ENCODE measurements at places on chromosomes 6 and 20.

GRCh38 chr20:39264506-39265172 is 302.5 kb downstream of the DHX35 start:
- peak; percentile 42 for DNase-seq

DNA sequence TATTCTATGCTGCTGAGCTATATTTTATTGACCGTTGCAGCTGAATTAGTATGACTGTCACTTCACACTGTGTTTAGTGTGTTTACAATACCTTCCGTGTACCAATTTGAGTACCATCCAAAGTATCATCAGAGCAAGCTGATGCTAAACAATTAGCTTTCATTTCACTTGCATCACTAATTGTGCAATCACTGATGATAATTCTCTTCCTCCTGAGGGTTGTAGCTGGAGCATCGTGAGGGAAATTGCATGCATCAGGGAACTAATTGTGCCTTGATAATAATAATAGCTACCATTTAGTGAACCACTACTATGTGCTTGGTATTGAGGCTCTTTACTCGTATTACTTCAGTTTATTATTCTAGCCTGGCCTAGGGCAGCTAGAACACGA is 384.8 kb upstream of the SOX4 start:
- DNase-seq = no peak

DNA sequence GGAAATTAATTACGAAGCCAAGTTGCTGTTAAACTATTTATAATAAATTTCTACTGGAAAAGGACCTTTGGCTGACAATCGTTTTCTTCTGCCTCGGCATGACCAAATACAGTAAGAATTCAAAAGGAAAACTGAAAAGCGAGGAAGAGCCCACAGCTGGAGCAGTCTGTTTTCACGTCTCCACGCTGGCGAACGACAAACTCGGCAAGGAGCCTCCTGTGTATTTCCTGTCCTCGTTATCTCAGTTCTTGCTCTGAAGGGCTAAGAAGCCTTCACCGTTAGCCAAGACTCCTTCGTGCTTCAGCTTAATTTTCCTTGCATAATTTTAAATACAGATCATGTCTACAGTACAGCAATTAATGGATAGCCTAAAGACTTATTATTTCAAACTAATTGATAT is 214.3 kb upstream of the PLCB4 start:
- no peak for DNase-seq

DNA sequence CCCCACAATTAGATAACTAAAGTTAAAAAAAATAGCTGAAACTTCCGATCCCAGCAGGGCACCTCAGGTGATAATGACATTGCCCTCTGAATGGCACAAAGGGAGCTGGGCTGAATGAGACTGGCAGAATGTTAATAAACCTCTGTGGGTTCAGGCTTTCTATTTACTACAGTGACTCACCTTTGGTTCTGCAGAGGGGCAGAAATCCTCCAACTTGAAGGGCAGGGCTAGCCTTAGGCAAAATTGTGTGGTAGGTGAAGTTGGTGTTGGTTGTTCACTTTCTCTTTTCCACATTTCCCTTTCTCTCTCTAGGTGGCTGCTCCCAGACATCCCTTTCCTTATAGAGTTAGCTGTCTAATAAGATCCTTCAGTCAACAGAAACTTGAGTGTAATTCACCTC is 625.2 kb downstream of the EPM2A start:
- no peak for DNase-seq

DNA sequence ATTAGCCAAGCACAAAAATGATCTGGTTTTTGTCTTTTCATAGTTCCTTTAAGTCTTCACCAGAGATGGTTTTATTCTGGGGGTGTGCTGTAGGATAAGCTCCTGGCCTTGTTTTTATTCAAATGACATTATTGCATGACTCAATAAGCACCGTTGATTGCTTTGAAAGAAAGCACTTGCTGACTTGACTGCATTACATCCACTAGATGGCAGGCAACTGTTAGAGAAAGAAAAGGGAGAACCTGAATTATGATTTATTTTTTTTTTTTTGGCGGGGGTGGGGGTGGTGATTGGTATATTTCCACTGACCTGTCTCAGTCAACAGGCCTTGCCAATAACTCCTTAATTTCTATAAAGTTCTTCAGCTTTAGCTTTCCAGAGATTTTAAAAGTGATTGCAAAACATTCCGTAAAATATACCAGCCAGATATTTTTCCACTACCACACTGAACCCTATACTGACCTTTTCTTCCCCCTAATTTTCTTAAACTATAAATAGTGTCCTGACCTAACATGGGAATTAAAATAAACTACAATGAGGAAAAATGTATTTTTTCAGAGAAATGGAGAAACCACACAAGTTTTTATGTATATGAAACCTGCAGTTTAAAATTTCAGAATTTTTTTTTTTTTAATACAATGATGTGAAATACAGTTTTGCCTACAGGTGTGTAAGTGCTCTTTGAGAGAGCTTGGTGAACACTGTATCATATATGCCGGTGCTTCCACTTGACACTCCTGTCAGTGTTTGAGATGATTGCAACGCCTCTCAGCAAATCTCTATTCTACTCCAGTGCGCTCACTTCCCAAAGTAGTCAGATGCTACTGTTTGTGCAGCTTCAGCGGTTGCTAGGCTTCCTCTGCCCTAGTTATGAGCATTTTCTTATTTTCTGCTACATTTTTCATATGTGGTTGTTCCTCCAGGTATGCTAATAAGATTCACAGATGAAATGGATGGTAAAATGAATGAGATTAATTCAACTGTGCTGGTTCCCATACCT is 274.3 kb downstream of the CD109 start:
- DNase-seq = no peak

DNA sequence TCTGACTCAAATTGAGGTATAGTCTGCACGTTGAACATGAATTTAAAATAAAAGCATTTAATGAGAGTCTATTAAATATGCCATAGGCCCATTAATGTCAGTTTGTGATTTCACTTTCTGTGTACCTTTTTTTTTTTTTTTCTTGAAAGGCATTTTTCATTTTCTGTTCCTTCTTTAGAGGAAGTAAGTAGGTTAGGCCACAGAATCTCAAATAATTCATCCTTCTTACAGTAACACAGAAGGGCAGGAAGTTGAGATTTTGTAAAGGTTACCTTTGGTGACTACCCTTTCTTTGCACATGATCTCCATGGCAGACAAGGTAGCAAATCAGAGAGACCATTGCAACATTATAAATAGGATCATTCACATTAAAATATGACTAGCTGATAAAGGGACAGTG is 9.6 kb downstream of the L3MBTL3 start:
- DNase-seq = no peak

- DNase-seq = no peak
Observed at GRCh38 chr6:142851601-142852000, 93.4 kb downstream of the HIVEP2 start.

DNA sequence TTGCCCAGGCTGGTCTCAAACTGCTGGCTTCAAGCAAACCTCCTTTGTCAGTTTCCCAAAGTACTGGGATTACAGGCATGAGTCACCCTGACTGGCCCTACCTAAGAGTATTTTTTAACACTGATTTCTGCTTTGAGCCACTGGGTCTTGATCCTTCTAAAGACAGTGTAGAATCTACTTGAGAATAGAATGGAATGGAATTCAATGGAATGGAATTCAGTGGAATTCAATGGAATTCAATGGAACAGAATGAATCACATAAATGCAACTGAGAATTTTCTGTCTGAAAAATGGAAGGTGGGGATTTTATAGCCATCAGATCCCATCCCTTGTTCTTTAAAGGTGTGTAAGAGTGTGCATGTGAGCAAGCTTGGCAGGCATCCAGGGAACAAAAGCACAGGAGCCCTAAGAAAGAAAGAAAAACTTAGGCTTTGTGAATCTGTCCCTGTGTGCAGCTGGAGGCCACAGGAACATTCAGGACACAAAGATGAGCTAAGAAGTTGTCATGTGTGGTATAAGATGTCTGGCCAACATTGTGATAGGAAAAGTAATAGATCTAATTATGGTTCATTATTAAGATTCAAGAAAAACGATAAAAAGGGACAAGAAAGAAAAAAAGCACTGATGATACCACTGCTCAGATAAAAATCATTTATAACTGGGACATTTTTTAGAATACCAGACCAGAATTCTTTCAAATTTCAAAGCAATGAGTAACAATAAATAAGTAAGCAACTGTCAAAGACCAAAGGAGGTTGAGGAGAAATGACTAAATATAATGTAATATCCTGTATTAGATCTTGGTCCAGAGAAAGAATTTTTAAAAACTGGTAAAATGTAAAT is 681.0 kb upstream of the GJE1 start:
- DNase-seq = no peak

DNA sequence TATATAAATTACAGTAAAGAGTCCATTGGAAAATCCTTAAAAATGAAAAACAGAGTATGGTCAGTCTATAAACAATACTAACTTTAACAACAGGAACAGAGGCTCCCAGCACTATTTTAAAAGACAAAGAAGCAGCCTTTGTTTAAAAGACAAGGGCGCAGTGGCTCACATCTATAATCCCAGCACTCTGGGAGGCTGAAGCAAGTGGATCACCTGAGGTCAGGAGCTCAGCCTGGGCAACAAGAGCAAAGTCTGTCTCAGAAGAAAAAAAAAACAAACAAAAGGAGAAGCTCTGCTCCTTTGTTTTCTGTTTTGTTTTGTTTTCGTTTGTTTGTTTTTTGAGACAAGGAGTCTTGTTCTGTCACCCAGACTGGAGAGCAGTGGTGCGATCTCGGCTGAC is 89.4 kb downstream of the DTNBP1 start:
- no peak for DNase-seq

DNA sequence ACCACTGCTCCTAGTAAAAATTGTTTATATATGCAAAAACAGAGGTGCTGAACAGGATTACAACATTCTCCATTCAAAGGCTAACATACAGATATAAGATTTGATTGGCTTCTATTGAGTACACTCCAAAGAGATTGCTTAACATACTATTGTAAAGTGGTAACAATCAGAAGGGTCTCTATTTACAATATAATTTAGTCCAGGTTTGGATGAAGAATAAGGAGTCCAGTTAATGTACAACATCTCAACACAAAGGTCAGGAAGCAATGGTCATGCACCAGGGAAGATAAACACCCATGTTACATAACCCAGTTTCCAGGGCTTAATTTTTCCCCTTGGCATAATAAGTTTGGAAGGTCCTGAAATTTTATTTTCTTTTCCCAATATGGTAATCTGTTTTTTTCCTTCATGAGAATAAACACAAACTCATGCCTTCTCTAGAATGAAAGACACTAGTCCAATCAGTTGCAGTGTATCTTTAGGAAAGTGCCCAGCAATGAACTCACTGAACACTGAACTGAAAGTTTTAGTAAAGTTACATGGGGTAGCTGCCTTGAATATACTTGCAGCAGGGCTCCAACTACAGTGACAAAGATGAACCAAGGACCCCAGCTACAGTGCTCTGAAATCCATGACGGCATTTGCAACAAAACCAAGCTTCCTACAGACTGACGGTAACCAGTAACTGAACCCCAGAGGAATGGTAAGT is 255.3 kb upstream of the GJE1 start:
- no peak for DNase-seq
